ENCODE measurements at places on chromosomes 7 and 10. TPM values are rescaled to one million over a fixed set of nuclear protein-coding genes. Genes with fewer than 3 reads are reported as not detected.

The RELN gene
- total RNA-seq: 46.9 TPM

The CNOT4 gene
- total RNA-seq: 14.5 TPM

The PRSS37 gene
- total RNA-seq: not detected

The RBM48 gene
- 9.1 TPM for total RNA-seq

The CNPY1 gene
- total RNA-seq: not detected

The STEAP2 gene
- 2.9 TPM for total RNA-seq
